ENCODE measurements at places on chromosomes 4 and X.

DNA sequence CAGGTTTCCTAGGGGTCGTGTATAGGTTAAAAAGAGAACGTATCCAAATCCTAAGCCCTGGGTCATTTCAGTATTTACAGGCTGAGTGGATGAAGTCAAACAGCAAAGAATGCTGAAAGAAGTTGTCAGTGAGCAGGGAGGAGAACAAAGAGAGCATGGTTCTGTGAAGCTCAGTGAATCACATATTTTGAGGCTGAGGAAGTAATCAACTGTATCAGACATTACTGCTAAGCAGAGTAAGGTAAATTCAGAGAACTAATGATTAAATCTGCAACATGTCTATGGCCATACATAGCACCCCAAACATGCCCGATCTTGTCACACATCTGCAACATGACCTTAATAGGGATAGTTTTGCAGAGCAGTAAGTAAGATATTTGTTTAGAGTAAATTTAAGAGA is 1130.3 kb downstream of the RAPGEF2 start:
- no peak for DNase-seq

DNA sequence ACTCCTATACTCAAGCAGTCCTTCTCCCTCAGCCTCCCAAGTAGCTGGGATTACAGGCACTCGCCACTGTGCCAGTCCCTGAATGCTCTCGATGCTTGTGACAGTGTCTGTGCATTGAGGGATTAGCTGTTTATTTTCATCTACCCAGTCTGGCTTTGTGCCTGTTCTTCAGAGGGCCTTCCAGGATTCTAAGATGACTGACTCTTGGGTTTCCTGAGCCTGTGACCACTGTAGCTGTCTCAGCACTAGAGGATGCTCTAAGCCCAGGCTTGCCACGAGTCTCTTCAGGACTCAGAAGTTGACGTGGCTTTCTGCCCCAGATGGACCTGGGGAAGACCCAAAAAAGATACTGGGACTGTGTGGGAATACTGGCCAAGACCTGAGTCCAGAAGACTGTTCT is 201.4 kb downstream of the ARHGAP10 start:
- no peak for DNase-seq

GRCh38 chr4:169815606-169816005 is 57.9 kb upstream of the HPF1 start:
- DNase-seq = no peak

- DNase-seq = no peak
These were observed 12.2 kb downstream of the TADA2B start for GRCh38 chr4:7055111-7055989.

DNA sequence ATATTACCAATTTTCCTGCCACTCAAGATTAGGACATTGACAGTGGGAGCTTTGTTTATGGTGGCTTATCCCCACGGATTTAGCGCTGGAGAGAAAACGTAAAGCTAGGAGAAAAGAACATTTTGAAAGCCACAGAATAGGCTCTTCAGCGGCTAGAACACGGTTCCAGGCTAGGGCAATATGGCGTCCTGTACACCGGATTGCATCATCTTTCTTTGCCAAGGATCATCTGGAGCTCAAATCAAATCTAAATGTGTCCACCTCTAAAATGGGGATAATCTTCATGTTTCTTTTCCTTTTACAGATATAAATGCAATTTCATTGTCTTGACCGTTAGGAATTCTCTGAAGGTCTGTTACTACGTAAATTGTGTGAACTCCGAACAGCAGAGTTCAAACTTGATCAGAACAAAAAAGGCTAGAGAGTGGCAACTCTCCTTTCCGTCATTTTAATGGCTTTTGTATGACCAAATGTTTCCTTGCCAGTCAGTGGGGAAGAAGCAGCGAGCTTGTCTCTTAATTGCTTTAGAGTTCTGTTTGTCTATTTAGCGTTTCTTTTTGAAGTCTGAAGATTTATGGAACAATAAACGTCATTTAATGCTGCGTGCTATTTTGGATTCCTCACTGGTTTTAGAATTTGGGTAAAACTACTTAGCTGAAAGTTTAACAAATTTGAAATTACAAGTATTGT is 2.6 kb upstream of the WWC2 start:
- DNase-seq = no peak

- no peak for DNase-seq
These were observed 33.0 kb upstream of the ANXA3 start for GRCh38 chr4:78518561-78518960.

DNA sequence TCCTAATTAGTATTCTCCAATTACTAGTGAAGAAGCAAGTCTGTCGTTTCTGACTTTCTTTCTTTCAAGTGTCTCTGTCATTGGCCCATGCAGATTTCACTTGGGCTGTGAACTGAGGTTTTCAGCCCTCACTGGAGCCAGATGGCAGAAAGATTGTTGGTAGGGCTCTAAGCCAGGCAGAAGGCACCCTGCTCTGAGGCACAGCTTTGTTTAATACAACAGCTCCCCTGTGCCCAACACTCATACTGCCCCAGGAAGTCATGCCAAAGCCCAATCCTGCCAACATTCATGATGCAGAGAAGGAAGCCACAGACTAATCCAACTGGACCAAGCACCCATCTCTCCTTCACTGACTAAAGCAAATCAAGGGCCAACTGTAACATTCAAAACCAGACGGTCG is 117.1 kb upstream of the FRG1 start:
- no peak for DNase-seq

GRCh38 chrX:141838016-141838415 is at the start of gene MAGEC3:
Gene MAGEC3 (plus strand): TSS chrX:141838316. CDS start chrX:141838316, 0 bp downstream.
- DNase-seq = no peak

GRCh38 chrX:111568354-111568753 is 56.9 kb downstream of the SERTM2 start:
- no peak for DNase-seq

GRCh38 chr4:129326571-129327460 is 230.9 kb downstream of the C4orf33 start:
- no peak for DNase-seq

DNA sequence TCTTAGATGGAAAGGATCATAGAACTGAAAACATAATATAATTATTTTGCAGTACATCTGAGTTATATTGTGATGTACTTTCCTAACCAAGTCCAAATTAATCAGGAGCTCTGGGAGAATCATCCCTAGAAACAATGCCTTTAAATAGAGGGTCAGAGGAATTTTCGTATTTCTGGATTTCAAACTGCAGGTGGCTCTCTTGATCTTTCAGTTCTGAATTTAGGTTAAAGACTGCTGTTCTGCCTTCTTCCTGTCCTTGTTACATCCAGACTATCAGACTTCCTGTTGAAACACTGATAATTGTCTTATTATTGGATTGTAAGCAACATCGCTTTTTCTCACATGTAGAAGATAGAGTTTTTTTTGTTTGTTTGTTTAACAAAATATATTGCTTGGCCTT is 142.7 kb downstream of the RPA4 start:
- no peak for DNase-seq

GRCh38 chr4:98845960-98846359 is 83.0 kb downstream of the EIF4E start:
- no peak for DNase-seq

DNA sequence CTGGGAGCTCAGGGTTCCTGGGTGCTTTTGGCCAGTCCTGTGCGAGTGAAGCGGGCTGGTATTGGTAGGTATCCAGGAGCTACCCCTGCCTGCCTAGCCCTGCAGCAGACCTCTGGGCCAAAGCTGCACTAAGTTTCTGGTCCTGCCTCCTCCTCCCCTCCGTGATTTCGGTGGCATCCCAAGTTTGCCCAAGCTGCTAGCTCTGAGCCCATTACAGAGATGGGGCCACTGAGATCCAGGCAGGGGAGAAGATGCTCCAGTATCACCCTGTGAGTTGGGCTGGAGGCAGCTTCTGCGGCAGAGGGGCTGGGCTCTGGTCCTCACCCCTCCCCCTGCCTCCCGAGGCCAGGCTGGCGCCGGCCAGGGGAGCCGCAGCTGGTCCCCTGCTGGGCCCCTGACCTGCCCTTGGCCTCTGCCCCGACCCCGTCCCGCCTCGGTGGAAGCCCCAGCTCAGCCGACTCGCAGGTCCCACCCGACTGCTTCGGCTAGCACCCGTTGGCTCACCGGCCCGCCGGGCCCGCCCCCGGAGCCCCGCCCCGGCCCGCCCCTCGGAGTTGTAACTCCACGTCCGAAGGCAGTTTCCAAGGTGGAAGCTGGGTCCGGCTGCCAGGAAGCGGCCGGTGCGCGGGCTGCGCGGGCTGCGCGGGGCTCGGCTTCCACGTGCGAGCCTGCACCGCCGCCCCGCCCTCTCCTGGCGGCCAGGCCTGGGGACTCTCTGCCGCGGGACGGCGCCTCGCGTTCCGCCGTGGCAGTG is at the start of gene DUSP9:
DUSP9 (plus strand) TSS at position 584 of the 754 bp plus-strand sequence. CDS start 751 bp downstream, outside the sequence.
- peak; percentile 20 for DNase-seq

- DNase-seq = no peak
These were observed 72.4 kb downstream of the IL21 start for GRCh38 chr4:122548452-122548851.

- no peak for DNase-seq
These were observed 36.2 kb upstream of the ATP6AP2 start for GRCh38 chrX:40544343-40545266.

DNA sequence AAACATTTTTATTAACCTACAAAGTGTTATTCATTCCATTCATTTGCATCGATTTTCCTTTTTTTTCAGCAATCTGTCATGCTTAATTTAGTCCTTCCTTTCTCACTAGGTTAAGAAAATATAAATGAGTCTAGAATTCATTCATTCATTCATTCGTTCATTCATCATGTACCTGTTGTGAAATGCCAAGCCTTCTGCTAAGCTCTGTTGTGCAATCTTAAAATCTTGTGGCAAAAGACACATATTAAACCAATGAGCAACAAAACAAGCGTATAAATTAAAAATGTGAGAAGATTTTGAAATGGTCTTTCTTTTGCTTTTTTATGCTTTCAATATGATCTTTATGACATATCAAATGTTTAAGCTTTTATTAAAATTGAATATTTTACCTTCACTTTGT is 88.6 kb upstream of the MAD2L1 start:
- no peak for DNase-seq

- DNase-seq = peak; percentile 27
These were observed 143.4 kb downstream of the TRIML1 start for GRCh38 chr4:188282471-188283232.

- no peak for DNase-seq
These were observed 61.6 kb downstream of the UBE2K start for GRCh38 chr4:39759569-39759968.

DNA sequence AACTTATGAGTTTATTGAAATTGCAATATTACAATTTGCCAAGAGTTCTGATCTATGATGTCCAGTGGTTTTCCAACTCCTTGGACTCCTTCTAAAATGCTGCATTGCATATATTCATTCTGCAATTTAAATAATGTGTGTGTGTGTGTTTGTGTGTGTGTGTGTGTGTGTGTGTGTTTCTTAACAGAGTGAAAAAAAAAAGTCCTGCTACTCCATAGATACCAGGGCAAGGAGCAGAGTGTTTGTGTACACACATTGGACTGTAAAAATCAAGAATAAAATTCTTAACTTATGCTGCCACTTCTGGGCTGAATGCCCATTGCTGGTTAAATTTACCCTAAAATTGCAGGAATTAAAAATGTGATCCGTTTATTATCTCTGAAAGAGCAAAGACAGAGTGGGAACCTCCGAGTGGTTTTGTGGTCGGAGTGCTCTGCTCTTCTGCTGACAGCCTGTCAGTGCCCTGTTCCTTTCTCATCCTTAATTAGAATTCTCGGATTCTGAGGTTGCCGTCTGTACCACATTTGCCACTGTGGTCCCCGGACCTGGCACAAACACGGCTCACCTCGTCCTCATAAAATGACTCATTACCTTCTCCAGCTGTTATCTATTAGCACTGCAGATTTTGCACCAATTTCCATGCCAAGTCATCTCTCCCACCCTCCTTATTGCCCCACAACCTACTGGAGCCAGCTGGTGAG is 355.5 kb downstream of the KCNIP4 start:
- no peak for DNase-seq

Data from pancreas (tissue), 10 donors.